Renal pelvis (tissue), 12 donors: ENCODE measurements at places on chromosomes 4 and X. TPM values are rescaled to one million over a fixed set of nuclear protein-coding genes. Genes with fewer than 3 reads are reported as not detected.
A peak's percentile ranks its signal among the peaks of the same experiment; 100 is the strongest.

TDO2 gene
- 3.5 TPM for polyA plus RNA-seq

GPC4 gene
- polyA plus RNA-seq: 19.6 TPM

DNA sequence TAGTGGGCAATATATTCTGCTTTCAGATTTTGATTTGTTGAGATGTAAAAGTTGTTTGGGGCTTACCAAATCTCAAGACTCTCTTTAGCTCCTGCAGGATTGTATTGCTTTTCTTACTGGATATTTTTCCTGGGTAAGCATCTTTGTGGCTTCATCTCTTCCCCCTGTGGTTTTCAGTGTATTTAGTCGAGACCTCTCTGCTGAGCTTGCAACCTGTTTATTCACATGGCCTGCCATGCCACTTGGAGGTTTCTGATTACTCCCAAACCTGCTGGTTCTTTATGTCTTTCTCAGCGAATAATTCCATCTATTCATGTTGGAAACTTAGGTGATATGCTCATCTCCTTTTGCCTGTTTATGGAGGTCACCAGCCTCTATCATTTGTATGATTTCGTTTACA, 10.9 kb downstream of the CCNG2 start:
- no peak for DNase-seq

DNA sequence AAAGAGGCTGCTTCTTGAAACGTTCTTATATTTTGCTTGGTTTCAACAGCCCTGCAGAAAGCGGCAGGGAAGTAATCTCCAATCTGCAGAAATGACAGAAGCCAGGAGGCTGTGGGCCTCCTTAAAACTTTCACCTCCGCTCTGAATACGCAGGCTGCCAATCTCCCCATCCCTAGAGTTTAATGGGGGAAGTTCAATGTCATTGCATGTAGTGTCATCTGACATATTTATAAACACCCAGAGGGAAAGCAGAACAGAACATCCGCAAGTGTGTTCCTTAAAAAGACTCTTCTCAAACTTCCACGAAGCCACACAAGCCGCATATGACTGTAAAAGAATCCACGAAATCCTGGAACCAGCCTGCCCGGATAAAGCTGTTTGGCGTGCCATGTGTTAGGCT, 148.8 kb upstream of the TBL1X start:
- no peak for DNase-seq

DNA sequence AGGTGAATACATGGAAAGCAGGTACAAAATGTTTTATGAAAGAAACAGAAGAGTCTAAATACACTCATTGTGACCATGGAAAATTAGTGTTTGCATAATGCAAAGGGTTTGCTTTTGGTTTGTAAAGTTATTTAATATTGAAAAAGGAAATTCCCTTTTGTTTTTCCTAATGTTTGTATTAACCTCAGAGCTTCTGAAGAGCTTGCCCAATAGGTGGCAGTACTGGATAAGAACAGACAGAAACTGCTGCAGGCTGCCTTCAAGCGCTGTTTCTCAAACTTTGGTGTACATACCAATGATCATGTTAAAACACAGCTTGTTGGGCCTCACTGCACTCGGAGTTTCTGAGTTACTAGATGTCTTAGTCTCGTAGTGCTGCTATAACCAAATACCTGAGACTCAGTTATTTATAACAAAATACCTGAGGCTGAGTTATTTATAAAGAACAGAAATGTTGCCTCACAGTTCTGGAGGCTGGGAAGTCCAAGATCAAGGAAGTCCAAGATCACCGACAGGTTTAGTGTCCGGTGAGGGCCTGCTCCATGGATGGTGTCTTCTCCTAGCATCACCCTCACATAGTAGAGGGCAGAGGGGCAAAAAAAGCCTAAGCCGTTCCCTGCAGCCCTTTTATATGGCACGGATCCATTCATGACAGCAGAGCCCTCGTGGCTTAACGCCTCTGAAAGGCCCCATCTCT, 54.2 kb downstream of the SUPT20HL2 start:
- DNase-seq: peak; percentile 48

- no peak for DNase-seq
These were observed 117.0 kb downstream of the CHRDL1 start for GRCh38 chrX:110678591-110678990.

GRCh38 chrX:95762716-95763115, 921.9 kb upstream of the DIAPH2 start:
- no peak for DNase-seq

- no peak for DNase-seq
These were observed 86.8 kb upstream of the VEGFC start for GRCh38 chr4:176879380-176880116.

DNA sequence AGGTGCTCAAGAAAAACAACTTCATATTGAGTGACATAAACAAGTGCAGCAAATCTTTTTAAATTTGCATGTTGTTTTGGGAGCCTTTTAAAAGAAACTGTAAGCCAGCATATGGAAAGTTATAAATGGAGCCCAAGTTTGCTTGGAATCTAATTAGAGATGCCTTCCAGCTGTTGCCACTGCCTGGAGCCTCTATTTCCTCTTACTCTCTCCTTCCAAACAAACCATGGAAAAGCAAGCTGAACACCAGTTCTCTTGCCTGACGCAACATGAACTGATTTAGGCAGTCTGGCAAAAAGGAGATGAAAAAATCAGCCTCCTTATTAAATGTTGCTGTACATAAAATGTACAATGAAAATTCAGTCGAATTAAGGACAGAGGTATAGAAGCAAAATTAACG, 21.5 kb downstream of the ARSJ start:
- no peak for DNase-seq
